ENCODE measurements at places on chromosomes 11 and 22.

GRCh38 chr22:45776313-45776585, 104.6 kb downstream of the ATXN10 start:
- DNase-seq, result no peak
- no peaks in the 10 kb centered on the region for H3K36me3 ChIP-seq
- H3K4me3 ChIP-seq, result no peak overlapping the region
- no peak overlapping the region for H3K27ac ChIP-seq
- no peaks in the 10 kb centered on the region for H3K4me1 ChIP-seq

DNA sequence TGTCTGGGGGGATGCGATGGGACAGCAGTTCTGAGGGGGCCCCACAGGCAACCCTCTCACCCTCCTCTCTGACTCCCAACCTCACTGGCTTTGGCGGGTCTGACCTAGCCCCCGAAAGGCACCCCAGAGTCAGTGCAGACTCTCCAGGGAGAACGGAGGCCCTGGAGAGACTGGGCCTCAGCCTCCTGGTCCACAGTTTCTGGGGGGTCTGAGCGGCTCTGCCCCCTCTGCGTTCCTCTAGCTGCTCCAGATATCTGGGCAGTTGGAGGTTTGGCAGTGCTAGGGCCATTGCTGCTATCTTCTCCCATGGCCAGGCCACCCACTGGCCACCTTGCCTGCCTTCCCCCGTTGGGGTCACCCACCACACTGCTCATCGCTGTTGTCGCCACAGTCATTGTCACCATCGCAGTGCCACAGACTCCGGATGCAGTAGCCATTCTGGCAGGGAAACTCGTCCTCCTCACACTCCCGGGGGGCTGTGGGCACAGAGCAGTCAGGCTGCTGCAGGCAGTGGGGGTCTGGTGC, 18.8 kb downstream of the LRP4 start:
- DNase-seq, result no peak
- no peak overlapping the region for H3K27ac ChIP-seq
- no peak overlapping the region for H3K4me3 ChIP-seq

GRCh38 chr11:114066046-114066648, 6.6 kb downstream of the ZBTB16 start:
- H3K36me3 ChIP-seq, result peaks cover 8% of the 10 kb centered on the region
- no peak overlapping the region for H3K27ac ChIP-seq
- DNase-seq, result no peak
- peaks cover 9% of the 10 kb centered on the region for H3K4me1 ChIP-seq

- H3K4me3 ChIP-seq, result no peak overlapping the region
- peaks cover 8% of the 10 kb centered on the region for H3K27me3 ChIP-seq
- H3K4me1 ChIP-seq, result no peaks in the 10 kb centered on the region
- no peak for DNase-seq
Measured at GRCh38 chr11:117629146-117629545, 167.9 kb downstream of the DSCAML1 start.

DNA sequence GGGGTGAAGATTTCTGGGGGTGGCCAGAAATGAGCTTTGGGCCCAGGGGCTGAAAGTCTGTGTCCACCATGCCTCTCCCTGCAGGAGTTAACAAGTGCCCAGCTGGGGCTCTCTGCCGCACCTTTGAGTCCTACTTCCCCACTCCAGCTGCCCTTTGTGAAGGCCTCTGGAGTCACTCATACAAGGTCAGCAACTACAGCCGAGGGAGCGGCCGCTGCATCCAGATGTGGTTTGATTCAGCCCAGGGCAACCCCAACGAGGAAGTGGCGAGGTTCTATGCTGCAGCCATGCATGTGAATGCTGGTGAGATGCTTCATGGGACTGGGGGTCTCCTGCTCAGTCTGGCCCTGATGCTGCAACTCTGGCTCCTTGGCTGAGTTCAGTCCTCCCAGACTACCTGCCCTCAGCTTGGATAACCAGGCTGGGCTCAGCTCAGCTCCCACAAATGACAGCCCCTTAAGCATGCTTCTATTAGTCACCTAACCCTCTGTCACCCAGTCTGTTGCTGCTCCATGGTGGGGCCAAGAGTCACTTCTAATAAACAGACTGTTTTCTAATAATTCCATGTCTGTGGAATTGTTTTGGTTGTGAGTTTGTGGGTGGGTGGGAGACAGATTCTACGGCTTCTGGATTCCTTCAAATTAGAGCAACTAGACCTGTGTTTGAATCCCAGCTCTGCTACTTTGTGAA, 3.0 kb upstream of the INPPL1 start:
- peaks cover 8% of the 10 kb centered on the region for H3K27me3 ChIP-seq
- no peak for DNase-seq
- H3K36me3 ChIP-seq, result peaks cover under 1% of the 10 kb centered on the region
- no peak overlapping the region for H3K4me3 ChIP-seq

- H3K27me3 ChIP-seq, result no peaks in the 10 kb centered on the region
- H3K4me3 ChIP-seq, result no peak overlapping the region
- no peak for DNase-seq
- H3K4me1 ChIP-seq, result peaks cover 2% of the 10 kb centered on the region
- no peaks in the 10 kb centered on the region for H3K36me3 ChIP-seq
- no peak overlapping the region for H3K27ac ChIP-seq
Measured at GRCh38 chr11:115226556-115226955, 277.7 kb downstream of the CADM1 start.

DNA sequence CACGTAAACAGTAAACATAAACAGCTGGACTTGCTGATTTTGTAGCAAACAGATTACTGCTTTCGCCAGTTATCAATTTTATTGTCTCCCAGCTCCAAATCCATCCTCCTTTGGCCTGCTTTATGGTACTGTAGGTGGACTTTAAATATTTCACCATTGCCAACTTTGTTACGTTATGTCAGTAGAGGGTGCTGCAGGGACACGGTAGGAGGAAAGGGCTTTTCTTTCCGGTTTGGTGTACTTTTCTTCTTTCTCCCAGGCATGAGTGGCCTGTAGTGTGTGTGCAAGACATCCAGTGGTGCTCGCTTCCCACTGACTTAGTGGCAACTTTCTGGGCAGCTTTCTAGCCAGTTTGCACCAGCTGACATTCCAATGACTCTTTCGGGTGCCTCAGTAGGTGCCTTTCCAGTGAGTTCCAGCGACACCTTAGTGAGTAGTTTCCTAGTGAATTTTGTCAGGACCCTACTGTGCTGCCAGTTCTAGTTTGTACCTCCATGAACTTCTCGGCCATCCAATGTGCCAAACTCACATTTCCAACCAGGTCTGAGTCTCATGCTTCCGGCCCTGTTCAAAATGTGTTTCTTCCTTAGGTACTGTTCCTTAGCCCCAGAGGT, 267.6 kb upstream of the TENM4 start:
- H3K27ac ChIP-seq, result no peak overlapping the region
- no peak overlapping the region for H3K4me3 ChIP-seq
- H3K36me3 ChIP-seq, result no peaks in the 10 kb centered on the region
- H3K27me3 ChIP-seq, result no peaks in the 10 kb centered on the region

- DNase-seq, result peak; percentile 57
- H3K36me3 ChIP-seq, result no peaks in the 10 kb centered on the region
- H3K4me1 ChIP-seq, result no peaks in the 10 kb centered on the region
- no peak overlapping the region for H3K4me3 ChIP-seq
- H3K27me3 ChIP-seq, result no peaks in the 10 kb centered on the region
Measured at GRCh38 chr11:37449146-37449545, 851.1 kb upstream of the RAG2 start.

GRCh38 chr11:94803491-94803890, 35.3 kb downstream of the AMOTL1 start:
- DNase-seq, result no peak
- no peak overlapping the region for H3K27ac ChIP-seq
- no peak overlapping the region for H3K4me3 ChIP-seq
- H3K4me1 ChIP-seq, result peaks cover 20% of the 10 kb centered on the region
- H3K27me3 ChIP-seq, result no peaks in the 10 kb centered on the region

DNA sequence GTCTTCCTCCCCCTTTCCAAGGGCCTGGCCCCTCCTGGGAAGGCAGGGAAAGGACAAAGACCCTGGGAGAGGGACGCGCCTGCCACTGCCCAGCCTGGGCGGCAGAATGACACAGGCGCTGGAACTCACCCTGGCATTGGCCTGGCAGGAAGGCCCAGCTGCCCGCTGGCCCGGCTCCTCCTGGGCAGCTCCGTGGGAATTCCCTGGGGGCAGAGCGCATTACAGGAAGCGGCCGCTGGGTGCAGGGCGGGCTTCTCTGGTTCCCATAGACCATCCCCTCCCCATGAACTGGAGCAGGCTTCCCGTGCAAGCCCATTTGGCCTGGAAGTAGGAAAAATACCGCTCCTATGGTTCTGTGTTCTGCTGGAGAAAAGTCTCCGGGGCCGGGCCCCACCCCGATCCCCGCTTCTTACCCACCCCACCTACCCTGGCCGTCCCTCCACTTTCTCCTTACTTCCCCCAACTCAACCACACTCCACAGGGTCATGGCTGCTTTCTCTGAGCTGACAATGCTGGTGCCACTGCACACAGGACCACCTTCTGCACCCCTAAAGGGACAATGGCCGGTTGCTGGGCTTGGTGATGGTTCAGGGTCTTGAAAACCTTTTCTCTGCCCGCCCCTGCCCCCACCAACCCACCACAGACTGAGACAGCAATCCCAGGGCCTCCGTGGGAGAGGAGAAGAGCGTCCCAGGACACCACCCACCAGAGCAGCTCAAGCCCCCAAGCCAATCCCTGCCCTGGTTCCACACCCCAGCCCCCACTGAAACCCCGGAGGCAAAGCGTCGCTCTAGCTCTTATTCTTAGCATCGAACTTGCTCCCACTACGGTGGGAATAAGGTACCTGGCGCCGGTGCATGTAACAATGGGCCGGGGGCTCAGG, 58.9 kb downstream of the LINC01488 start:
- H3K4me1 ChIP-seq, result peaks cover 42% of the 10 kb centered on the region
- peak overlapping the region; percentile 72 for H3K27ac ChIP-seq
- H3K36me3 ChIP-seq, result no peaks in the 10 kb centered on the region
- H3K27me3 ChIP-seq, result peaks cover 4% of the 10 kb centered on the region
- H3K4me3 ChIP-seq, result no peak overlapping the region

DNA sequence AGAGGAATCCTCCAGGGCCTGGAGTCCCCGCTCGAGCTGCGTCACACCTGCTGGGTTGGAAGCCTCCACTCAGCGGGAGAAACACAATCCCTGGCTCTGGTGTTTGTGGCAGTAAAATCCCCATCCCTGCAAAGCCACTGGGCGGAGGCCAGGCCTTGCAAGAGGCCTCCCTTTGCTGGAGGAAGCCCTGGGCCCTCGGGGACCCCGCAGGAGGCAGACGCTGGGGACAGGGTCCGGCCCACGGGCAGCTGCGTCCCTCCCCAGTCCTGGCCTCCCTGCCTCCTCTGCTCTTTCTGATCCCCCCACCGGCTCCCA, 194.7 kb downstream of the BRD1 start:
- H3K36me3 ChIP-seq, result no peaks in the 10 kb centered on the region
- H3K4me3 ChIP-seq, result no peak overlapping the region
- peak; percentile 59 for DNase-seq
- no peak overlapping the region for H3K27ac ChIP-seq
- H3K27me3 ChIP-seq, result peaks cover 8% of the 10 kb centered on the region

DNA sequence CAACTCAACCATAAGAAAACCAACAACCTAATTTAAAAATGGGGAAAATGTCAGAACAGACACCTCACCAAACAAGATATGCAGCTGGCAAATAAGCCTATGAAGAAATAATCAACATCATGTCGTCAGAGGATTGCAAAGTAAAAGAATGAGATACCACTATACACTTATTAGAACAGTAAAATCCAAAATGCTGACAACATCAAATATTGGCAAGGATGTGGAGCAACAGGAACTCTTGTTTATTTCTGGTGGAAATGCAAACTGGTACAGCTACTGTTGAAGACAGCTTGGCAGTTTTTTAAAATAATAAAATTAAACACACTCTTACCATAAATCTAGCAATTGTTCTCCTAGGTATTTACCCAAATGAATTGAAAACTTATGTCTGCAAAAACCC, 140.7 kb upstream of the B3GAT1 start:
- no peak overlapping the region for H3K27ac ChIP-seq
- H3K4me3 ChIP-seq, result no peak overlapping the region
- H3K36me3 ChIP-seq, result no peaks in the 10 kb centered on the region

GRCh38 chr11:17568944-17569343, 21.9 kb downstream of the OTOG start:
- H3K36me3 ChIP-seq, result no peaks in the 10 kb centered on the region
- H3K27me3 ChIP-seq, result peaks cover 10% of the 10 kb centered on the region
- H3K27ac ChIP-seq, result no peak overlapping the region
- no peak for DNase-seq
- no peaks in the 10 kb centered on the region for H3K4me1 ChIP-seq
- no peak overlapping the region for H3K4me3 ChIP-seq

- peaks cover 17% of the 10 kb centered on the region for H3K36me3 ChIP-seq
- H3K27me3 ChIP-seq, result peaks cover 10% of the 10 kb centered on the region
- H3K4me1 ChIP-seq, result peaks cover 68% of the 10 kb centered on the region
Measured at GRCh38 chr11:119318240-119319135, 1.6 kb upstream of the MCAM start.

- no peak overlapping the region for H3K4me3 ChIP-seq
- DNase-seq, result no peak
- H3K4me1 ChIP-seq, result peaks cover 56% of the 10 kb centered on the region
- peak overlapping the region; percentile 62 for H3K27ac ChIP-seq
- no peaks in the 10 kb centered on the region for H3K27me3 ChIP-seq
Measured at GRCh38 chr11:64238999-64239398, 1.9 kb upstream of the FKBP2 start.

DNA sequence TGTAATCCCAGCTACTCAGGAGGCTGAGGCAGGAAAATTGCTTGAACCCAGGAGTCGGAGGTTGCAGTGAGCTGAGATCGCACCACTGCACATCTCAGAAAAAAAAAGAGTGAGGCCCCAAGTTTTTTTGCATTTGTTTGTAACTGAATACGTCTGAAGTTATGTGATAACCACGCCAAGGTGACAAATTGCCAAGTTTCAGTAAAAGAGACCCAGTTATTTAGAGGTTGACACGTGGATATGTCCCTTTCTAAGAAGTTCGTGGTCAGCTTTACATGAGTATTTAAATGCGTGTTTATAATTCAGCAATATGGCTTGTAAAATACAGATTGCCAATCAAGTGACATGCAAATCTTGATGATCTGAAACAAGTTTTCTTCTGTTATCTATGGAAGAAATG, 8.0 kb downstream of the PPARA start:
- H3K27ac ChIP-seq, result no peak overlapping the region
- no peaks in the 10 kb centered on the region for H3K27me3 ChIP-seq
- DNase-seq, result no peak
- no peak overlapping the region for H3K4me3 ChIP-seq
- peaks cover 25% of the 10 kb centered on the region for H3K36me3 ChIP-seq
- H3K4me1 ChIP-seq, result peaks cover 6% of the 10 kb centered on the region

GRCh38 chr22:32817137-32817730, 15.7 kb downstream of the TIMP3 start:
- no peak overlapping the region for H3K27ac ChIP-seq
- peaks cover 13% of the 10 kb centered on the region for H3K36me3 ChIP-seq
- no peaks in the 10 kb centered on the region for H3K27me3 ChIP-seq
- H3K4me3 ChIP-seq, result no peak overlapping the region
- no peak for DNase-seq

All from muscle of leg (tissue), 16 donors.